NB4 (cell line): ENCODE measurements at places on chromosomes 11 and 22.
A peak's percentile ranks its signal among the peaks of the same experiment; 100 is the strongest.

- DNase-seq: peak; percentile 73
Measured at GRCh38 chr11:82927264-82927880, 25.8 kb downstream of the DDIAS start.

DNA sequence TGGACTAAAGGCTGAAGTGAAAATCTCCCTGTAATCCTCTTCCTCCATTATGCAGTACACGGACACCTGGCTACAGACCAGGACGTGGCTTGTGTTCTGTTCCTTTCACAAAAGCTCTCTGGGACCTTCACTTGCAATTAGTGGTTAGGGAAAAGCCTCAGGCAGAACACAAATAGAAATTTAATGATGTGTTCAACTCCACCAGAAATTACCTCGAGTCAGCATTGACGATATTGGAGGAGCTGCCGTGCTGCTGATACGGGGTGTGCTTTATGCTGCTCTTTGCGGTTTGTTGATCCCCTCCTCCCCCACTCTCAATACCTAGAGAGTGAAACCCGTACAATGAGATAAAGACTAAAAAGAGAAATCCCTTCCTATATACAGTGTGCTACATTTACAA, 48.9 kb downstream of the POLD3 start:
- no peak for DNase-seq

DNA sequence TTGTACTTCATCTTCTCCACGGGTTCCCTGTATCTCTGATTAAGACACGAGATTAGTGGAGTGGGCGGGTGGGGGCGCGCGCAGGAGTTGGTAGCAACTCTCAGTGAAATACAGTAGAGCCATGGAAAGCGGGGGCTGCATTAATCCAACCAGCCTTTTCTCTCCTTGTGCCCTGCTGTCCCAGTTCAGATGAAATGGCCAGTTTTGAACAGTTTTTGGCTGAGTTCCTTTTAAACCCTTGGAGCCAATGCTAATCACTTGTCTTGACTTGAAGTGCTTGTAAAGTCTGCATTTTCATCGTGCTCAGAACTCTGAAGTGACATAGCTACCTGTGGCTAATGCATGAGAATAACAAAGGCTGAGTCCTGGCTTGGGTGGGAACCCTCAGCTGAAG, 734 bp upstream of the TMEM123 start:
- no peak for DNase-seq

DNA sequence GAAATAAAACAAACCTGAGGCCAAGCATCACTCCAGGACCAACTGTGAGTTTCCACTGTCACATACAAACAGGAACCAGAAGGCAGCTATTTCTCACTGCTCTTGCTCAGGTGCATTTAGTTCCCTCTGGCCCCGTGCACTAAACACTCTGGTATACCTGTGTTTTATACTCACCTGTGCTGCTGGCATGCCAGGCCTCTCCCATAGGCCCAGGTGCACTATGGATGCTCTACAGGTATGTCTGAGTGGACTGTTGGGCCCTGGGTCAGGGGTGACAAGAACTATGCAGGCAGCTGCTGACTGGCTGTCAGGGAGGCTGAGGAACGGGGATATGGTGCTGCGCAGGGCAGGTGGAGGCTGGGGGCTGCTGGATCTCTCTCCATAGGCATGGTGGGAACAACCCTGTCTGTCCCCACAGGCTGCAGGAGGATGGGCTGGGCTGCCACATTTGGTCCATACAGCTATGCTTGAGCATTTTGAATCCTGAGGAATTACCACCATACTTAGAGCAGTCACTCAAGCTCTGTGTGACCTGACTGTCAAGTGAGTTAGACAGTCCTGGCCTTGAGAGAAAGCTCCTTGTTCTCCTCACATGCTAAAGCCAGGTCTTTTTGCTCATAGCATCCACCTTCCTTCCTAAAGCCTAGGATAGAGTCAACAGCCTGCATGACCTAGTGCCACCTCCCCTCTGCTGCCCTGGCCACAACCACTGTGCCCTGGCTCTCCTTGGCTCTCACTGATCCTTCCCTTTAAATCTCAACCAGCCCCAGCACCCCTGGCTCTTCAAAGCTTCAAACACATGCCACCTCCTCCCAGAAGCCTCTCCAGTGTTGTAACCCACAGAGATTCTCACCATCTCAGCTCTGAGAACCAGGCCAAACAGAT, 72.9 kb downstream of the C11orf58 start:
- DNase-seq: no peak

- DNase-seq: peak; percentile 81
Measured at GRCh38 chr11:64611869-64612646, 21.0 kb downstream of the SLC22A12 start.

DNA sequence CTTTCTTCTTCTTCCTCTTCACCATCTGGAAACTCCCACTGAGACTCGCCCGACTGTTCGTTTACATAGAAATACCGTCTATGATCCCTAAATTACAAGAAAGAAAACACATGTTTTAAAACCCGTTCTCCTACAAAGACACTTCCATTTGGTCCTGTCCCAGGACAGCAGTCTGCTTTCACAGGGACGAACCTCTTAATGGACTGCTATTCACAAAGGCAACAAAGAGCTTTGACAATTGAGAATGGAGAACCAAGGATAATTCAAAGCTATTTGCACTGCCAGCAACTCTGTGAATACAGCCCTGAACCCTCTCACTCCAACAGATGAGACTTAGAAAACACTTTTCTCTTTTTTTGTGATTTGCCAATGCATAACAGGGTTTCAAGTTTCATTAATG, 16.3 kb upstream of the AGBL2 start:
- no peak for DNase-seq

GRCh38 chr11:67698247-67698646, 23.8 kb upstream of the ALDH3B2 start:
- peak; percentile 61 for DNase-seq

DNA sequence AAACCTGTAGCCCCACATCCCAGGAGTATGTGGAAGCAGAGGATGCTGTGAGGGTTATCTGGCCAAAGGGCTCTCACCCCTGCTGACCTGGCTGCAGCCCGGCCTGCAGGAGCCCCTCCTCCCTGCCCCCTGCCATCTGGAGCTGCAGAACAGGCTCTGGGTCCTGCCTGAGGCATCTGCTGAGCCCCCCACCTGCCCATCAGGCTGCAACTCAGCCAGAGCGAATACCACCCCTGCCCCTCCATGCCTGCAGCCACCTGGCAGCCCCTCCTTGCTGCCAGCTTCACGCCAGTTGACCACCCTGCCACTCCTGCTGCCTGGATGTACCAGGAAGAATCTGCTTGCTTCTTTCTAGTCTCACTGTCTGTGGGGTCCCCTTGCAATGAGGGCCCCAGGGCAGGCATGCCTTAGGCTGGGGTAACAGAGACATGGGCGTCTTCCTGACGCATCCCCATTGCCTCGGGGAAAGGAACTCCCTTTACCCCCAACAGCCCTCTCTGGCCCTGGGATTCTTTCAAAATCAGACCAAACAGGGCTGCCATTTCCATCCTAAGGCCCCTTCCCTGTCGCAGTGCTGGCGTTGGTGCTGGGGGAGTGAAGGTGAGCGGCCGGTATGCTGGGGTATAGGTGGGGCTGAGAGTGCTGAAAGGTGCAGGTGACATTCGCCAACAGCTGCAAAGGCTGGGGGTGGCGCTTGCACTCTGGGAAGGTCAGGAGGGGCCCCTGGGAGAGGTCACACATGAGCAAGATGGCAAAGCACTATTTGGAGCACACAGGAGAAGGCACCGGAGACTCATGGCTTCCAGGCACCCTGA, 1334.6 kb downstream of the TBC1D22A start:
- DNase-seq: no peak

- peak; percentile 94 for DNase-seq
Measured at GRCh38 chr11:66020618-66021357, 5.5 kb downstream of the CATSPER1 start.

DNA sequence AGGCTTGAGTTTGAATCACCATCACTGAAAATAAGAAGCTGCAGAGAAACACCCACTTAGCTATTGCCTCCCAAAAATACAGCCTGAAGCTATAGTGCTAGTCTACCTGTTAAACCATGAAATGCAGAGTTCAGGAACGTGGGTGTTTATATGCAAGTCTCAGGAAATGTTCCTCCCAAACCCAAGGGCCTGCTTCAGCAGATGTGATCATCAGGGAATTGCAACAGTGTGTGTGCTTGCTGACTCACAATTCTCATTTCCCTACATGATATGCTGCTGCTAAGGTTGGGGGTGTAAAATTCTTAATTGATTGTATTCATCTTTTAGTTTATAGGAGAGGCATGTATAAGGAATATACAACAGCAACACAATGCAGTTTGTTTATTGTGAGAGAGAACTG, 49.6 kb downstream of the NUP98 start:
- DNase-seq: peak; percentile 71

DNA sequence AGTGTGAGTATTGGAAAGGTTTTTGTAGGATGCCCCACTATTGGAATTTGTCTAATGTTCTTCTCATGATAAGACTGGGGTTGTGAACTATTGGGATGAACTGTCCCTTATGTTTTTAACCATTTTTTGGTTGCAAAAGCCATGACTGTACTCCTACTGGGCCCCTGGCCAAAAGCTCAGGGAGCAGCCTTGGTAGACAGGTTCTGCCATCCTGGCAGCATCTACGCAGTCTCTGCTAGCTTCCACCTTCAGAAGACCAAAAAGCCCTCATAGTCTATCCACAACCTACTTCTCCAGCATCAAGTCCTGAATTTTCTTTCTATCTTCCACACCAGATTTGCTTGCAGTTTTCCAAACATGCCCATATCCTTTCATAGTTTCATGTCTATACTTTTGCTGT, 211.8 kb downstream of the TENM4 start:
- DNase-seq: no peak

DNA sequence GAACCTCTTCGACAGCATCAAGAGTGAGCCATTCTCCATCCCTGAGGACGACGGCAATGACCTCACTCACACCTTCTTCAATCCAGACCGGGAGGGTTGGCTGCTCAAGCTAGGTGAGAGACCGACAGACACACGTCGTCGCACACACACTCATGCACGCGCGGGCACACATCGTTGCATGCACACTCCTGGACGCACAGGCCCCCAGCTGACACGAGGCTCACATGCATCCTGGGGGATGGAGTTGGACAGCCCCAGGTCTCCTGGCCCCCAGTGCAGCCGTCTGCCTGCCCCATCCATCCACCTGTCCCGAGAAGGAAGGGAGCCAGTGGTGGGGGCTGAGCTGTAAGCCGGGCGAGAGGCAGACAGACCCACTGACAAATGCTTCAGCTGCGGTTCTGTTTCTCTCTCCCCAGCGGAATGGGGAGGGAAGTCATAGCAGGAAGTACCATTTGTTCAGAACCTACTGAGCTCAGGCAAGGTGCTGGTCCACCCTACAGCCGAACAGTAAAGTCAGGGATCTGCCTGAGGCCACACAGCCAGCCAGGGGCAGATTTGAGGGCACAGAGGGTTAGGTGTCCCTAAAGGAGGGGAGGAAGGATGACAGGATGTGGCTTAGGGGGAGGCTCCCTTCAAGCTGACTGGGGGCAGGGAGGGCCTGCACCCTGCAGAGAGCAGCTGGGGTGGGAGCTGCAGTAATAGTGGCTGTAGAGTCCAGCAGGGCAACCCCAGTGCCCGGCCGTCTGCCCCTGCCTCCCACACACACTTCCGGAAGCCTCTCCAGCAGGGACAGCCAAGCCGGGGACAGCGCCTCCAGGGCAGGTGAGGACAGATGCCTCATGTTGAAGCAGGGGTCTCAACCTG, 27.1 kb downstream of the CYTH4 start:
- peak; percentile 92 for DNase-seq

DNA sequence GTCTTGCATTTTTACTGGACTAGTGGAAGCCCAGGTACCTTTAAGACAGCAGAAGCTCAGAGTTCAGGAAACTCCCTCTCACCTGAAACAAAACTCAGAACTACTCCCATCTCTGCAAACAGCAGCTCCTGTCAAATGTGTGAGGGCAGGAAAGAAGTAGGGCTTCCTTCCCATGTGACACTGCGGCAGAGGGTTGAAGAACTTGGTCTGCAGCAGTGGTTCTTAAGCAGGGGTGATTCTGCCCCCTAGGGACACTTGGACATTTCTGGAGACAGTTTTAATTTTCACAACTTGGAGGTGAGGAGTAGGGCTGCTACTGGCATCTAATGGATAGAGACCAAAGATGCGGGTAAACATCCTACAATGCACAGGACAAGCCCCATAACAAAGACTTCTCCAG, 63.4 kb downstream of the RCN1 start:
- DNase-seq: peak; percentile 42

DNA sequence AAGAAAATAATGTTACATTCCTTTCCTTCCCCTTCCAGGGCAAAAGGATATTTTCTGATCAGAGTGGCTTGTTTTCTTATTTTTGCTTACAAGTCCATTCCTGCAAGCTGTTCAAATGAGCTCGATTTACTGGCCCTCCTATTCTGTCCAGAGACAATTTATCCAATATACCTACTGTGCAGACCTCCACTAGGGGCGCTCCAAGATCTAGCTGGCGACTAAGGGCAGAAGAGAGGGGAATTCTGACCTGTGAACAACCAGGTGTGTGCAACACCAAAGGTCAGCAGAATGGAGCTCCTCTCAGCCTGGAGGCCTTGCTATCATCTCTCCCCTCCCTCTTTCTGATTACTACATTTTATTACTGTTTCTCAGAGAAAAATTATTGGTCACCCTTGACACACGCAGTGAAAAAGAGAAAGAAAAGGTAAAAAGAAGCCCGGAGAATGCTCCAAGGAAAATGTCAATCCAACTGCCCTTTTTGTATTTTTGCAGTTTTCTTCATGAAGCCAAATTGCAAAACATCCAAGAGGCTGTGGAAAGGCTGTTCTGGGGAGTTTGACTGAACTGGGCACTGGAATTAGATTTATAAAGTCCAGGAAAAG, 3.2 kb downstream of the SEZ6L start:
- DNase-seq: peak; percentile 34

DNA sequence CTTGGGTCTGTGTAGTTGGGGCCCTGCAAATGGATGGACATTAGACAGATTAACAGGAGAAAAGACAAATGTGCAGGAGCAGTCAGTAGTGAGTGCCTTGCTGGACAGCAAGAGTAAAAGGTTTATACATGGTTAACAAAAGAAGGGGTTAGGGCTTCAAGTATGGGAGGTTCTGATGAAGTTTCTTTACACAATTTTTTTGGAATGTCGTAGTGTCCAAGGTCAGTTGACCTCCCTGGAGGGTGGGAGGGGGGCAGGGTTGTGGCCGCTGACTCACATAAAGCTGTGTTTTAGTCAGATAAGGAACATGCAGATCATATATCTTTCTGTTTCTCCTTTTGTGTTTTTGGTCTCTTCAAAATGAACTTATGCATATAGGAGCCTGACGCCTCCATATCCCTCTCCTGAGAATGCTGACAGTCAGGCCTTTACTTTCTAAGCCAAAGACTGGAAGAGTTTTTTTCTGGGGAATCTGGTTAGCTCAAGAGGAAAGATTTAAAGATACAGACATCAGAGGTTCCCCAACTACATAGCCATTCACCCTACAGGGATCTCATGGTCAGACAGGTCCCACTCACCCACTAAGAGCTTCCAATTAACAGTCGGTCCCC, 134.3 kb downstream of the NECTIN1 start:
- peak; percentile 66 for DNase-seq

GRCh38 chr11:9060700-9061111, 30.7 kb downstream of the SCUBE2 start:
- DNase-seq: peak; percentile 51

- no peak for DNase-seq
Measured at GRCh38 chr22:39979048-39979447, 15.7 kb upstream of the FAM83F start.

GRCh38 chr22:37185646-37186227, 2.3 kb downstream of the C1QTNF6 start:
- DNase-seq: no peak
